Transverse colon (tissue), 4 donors: ENCODE measurements at places on chromosomes 11 and 22.

DNA sequence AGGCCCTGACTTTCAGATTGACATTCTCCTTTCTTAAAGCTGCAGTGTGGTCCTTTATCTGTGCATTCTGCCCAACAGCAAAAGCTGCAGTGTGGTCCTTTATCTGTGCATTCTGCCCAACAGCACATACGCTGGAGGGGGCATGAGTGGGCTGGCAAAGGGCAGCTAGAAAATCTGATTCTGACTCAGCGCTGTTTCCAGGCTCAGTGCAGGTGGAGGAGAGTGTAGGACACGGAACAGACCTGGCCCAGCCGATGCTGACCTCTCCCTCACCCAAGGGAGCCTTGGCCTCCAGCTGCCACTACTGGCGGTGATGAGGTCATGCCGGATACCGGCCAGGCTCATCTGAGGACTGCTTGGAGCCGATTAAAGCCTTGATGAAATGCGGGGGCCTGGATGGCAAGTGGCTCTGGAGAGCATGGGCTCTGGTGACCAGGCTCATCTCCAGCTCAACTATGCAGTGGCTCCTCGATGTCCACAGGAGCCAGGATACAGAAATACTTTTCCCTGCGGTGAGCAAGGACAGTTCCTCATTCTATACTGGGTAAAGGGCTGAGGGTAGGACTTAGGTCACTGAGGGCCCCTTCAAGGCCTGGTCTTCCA, 84.6 kb downstream of the CLPB start:
- DNase-seq = no peak
- H3K4me1 ChIP-seq = peaks cover 7% of the 10 kb centered on the region
- no peak overlapping the region for H3K4me3 ChIP-seq
- H3K36me3 ChIP-seq = no peaks in the 10 kb centered on the region
- H3K27me3 ChIP-seq = no peaks in the 10 kb centered on the region

DNA sequence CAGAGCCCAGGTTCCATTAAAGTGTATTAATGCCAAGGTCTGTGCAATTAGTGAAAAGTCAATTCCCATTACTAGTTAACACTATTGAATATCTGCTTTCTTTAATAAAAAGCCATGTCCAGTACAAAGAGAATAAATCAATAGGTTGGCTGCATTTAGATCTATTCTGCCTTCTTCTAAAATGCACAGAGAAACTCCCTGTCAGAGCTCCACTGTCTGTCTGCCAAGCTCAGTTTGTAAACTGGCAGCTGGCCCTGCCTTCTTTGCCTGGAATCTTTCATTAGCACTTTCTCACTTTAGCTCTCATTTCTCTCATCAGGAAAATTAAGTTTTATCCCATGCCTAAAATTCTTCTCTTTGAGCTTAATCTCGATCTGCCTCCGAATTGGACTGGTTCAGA, 35.6 kb downstream of the ARL14EP start:
- H3K36me3 ChIP-seq = no peaks in the 10 kb centered on the region
- no peaks in the 10 kb centered on the region for H3K4me1 ChIP-seq
- no peak overlapping the region for H3K27ac ChIP-seq

DNA sequence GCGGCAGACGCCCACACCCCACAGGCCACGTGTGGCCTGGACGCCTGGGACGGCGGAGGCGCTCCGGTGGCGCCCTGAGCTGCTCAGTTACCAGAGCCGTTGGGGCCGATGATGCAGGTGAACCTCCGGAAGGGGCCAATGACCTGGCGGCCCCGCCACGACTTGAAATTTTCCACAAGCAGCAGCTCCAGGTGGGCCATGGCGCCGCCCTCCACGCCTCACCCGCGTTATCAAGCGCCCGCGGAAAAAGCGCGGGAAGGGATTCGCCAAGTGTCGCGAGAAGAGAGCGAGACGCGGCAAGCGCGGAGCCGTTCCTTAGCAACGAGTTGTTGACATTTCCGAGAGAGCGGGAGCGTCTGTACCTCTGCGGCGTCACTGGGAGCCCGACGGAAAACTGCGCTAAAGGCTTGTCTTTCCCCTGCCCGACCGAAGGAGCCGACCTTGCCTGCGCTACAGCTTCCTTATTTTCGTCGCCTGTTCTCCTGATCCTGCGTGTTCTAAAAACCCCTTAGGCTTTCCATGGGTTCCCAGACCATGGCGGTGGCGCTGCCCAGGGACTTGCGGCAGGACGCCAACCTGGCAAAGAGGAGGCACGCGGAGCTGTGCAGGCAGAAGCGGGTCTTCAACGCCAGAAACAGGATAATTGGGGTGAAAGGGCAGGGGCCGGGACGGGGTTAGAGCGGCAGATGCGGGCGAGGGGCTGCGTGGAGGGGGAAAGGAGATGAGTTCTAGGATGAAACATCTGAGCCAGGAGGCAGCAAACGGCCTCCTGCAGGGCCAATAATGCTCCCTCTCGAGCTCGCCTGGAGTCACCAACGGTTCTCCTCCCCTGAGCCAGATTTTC, at the start of the genes RIBC2 and SMC1B:
RIBC2 (plus strand) TSS at position 326 of the 844 bp plus-strand sequence; CDS start at position 520, 194 bp downstream.
SMC1B (minus strand) TSS at position 232 of the 844 bp plus-strand sequence; CDS start at position 200, 32 bp downstream.
- DNase-seq = peak; percentile 80
- H3K27me3 ChIP-seq = no peaks in the 10 kb centered on the region
- H3K4me3 ChIP-seq = peak within 1 kb of the TSS; percentile 27

GRCh38 chr11:119529063-119529845, 106.3 kb upstream of the THY1 start:
- H3K4me1 ChIP-seq = no peaks in the 10 kb centered on the region
- DNase-seq = no peak
- no peaks in the 10 kb centered on the region for H3K27me3 ChIP-seq
- H3K27ac ChIP-seq = no peak overlapping the region
- no peak overlapping the region for H3K4me3 ChIP-seq

DNA sequence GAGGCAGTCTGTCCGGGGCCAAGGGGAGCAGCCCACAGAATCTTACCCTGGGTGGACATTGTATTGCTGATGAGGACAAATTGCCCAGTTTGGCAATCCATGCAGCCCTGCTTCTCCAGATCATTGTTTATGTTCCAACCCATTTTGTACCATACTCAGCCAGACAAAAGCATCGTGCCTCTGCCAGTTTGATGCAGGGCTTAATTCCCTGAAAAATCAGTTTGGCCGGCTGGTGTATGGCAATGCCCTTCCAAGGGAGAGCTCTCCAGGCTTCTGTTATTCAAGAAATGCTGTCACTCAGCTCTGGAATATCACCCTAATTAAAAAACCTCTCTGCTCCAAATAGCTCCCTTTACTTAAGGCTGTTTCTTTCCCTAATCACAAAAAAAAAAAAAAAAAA, 697.7 kb downstream of the TBC1D22A start:
- no peaks in the 10 kb centered on the region for H3K36me3 ChIP-seq
- no peaks in the 10 kb centered on the region for H3K27me3 ChIP-seq
- H3K27ac ChIP-seq = no peak overlapping the region
- H3K4me1 ChIP-seq = no peaks in the 10 kb centered on the region
- DNase-seq = no peak

GRCh38 chr11:63613517-63614135, 607 bp downstream of the PLAAT3 start:
- no peaks in the 10 kb centered on the region for H3K27me3 ChIP-seq
- H3K36me3 ChIP-seq = no peaks in the 10 kb centered on the region
- peaks cover 43% of the 10 kb centered on the region for H3K4me1 ChIP-seq
- DNase-seq = peak; percentile 38
- peak overlapping the region; percentile 86 for H3K27ac ChIP-seq

DNA sequence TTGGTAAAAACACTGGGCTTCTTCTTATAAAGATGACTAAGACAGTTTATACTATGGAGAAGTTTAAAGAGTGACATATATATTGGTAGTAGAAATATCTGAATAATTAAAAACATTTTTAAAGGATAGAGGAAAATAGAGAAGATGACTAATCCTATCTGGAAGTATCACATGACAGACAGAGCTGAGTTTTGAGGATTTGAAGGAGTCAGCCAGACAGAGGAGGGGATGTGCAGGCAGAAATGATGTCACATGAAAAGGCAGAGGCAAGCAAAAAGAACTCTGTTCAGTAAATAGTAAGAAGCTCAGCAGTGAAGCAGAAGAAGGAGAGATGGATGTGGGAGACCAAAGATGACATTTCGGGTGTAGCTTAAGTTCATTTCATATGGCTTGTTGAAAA, 1.6 kb downstream of the OR10A2 start:
- H3K4me1 ChIP-seq = no peaks in the 10 kb centered on the region
- no peak overlapping the region for H3K27ac ChIP-seq
- H3K36me3 ChIP-seq = no peaks in the 10 kb centered on the region
- no peak for DNase-seq

- no peak overlapping the region for H3K27ac ChIP-seq
- H3K4me1 ChIP-seq = no peaks in the 10 kb centered on the region
- H3K27me3 ChIP-seq = no peaks in the 10 kb centered on the region
- no peaks in the 10 kb centered on the region for H3K36me3 ChIP-seq
- H3K4me3 ChIP-seq = no peak overlapping the region
- no peak for DNase-seq
These were observed 13.5 kb downstream of the FSHB start for GRCh38 chr11:30244265-30244664.

- no peak for DNase-seq
- H3K4me3 ChIP-seq = no peak overlapping the region
- H3K36me3 ChIP-seq = no peaks in the 10 kb centered on the region
- no peak overlapping the region for H3K27ac ChIP-seq
- H3K27me3 ChIP-seq = no peaks in the 10 kb centered on the region
These were observed 10.1 kb upstream of the MRPL23 start for GRCh38 chr11:1936781-1937615.

GRCh38 chr11:62554387-62555167, 8.0 kb upstream of the AHNAK start:
- DNase-seq = peak; percentile 65
- peaks cover 82% of the 10 kb centered on the region for H3K4me1 ChIP-seq
- no peak overlapping the region for H3K4me3 ChIP-seq
- H3K27ac ChIP-seq = peak overlapping the region; percentile 97
- H3K27me3 ChIP-seq = no peaks in the 10 kb centered on the region
